ENCODE measurements at places on chromosomes 2 and 18.

- DNase-seq: no peak
These were observed 51.3 kb downstream of the NTSR2 start for GRCh38 chr2:11618708-11619062.

GRCh38 chr2:168215813-168216212 lies 31.6 kb downstream of the STK39 start:
- no peak for DNase-seq

- DNase-seq: no peak
These were observed 23.4 kb downstream of the ZAP70 start for GRCh38 chr2:97736608-97737330.

DNA sequence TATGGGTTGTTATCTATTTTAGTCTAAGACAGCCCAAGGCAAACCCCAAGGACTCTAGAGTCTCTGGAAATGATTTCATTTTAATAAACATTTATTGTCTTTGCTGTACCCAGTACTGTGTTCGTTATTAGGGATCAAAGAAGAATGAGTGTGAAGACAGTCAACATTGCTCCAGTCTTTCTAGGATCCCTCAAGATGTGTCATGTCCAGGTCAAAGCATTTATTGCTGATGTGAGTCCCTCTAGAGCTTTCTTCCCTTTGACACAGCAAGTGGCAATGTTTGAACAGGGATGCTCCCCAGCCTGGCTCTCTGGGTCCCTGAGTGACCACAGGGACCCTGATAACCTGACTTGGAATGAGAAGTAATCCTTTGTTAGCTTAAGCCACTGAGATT lies 123.1 kb upstream of the STK17B start:
- DNase-seq: no peak

DNA sequence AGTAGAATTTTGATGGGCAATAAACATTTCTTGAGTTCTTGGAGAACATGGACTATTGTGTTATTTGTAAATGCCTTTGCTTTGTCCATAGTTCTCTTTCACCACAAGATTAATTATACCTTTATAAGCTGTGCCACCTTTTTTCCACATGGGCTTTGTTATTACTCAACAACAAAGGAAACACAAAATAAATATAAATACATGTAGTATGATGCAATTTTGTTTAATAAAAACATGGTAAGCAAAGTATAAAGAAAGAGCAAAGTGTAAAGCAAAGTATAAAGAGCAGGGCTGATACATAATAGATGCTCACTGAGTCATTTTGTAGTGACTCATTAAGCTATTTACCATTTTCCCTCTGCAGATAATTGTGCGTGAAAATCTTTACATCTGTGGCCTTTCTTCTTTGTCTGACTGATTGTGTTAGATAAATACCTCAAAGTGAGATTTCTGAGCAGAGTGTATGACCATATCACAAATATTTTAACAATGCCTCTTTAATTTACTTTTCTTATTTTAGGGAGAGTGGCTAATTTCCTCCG lies 80.9 kb downstream of the CERS6 start:
- DNase-seq: no peak

- no peak for DNase-seq
These were observed 19.4 kb downstream of the KRCC1 start for GRCh38 chr2:88036182-88036581.

GRCh38 chr2:44952143-44952805 lies 10.8 kb downstream of the SIX3 start:
- DNase-seq: no peak

DNA sequence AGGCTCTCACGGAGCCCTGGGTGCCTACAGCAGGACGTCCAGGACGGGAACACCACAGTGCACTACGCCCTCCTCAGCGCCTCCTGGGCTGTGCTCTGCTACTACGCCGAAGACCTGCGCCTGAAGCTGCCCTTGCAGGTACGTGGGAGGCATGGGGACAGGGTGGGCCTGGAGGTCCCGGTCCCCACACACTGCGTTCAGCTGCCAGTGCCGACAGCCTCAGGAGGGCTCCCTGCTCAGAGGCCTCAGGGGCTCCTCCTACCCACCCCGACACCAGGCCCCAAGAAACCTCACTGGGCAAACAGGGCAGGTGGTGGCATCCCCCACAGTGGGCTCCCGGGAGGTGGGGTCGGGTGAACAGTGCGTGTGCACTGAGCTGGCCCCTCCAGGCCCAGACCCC lies 10.8 kb downstream of the ANO7 start:
- DNase-seq: no peak

DNA sequence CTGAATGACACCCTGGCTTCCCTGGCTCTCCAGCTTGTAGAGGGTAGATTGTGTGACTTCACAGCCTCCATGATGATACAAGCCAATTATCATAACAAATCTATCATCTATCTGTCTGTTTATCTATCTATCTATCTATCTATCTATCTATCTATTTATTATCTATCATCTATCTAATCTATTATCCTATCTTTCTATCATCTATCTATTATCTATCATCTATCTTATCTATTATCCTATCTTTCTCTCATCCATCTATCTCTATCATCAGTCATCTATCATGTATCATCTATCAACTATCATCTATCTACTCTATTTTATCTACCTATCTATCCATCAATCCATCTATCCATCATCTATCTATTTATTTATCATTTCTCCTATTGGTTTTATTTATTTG lies 361.8 kb downstream of the RNF144A start:
- no peak for DNase-seq

GRCh38 chr2:23599667-23600066 lies 214.7 kb downstream of the KLHL29 start:
- DNase-seq: no peak

GRCh38 chr2:173099804-173100203 lies 24.2 kb downstream of the MAP3K20 start:
- DNase-seq: no peak

GRCh38 chr2:121387591-121388325 lies 102.8 kb upstream of the TFCP2L1 start:
- no peak for DNase-seq

GRCh38 chr18:63126134-63127069 lies 193.2 kb downstream of the BCL2 start:
- no peak for DNase-seq

DNA sequence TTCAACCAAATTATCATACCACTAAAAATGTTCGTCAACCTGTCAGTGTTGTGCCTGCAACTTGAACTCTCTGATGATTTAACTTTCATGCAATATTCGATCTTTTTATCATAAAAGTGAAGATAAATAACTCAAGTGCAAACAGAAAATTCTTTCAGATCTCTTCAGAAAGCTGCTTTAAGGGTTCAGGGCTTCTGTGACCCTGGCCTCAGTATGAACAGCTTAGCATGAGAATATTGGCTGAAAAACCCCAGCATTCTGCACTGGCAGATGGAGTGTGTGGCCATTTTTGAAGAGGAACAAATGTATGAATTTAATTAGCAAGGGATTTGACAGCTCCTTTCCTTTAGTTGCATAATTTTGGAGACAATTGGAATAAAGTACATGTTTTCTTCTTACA lies 851.4 kb upstream of the SOX11 start:
- DNase-seq: no peak

- no peak for DNase-seq
These were observed 226.2 kb upstream of the RAB6C start for GRCh38 chr2:129753261-129753660.

GRCh38 chr2:21220930-21221329 lies 97.2 kb downstream of the TDRD15 start:
- DNase-seq: no peak

DNA sequence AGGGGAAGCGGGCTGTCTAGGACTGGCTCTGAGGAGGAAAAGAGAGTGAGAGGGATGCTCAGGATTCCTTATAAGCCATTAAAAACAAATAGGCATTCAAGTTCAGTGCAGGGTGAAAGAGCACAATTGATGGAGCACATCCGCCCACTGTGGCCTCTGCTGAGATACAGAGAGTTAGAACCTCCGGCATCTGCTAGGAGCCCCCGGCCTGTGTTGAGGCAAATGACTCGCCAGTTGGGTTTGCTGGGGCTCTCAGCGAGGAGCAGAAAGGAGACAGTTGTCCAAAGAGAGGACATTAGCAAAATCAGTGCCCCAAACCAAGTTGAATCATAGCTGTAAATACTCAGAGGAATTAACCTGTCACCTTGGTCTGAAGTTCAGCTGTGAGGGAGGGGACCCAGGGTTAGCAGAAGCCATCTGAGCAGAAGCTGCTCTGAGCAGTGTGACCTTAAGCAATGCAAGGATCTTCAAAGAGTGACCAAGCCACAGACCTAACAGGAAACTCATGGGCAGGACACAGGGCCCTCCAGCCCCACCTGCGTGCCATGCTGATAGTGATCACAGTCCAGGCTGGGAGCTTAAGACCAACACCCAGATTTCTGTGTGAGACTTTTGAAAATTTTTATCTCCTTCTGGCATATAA lies 23.3 kb upstream of the IL18RAP start:
- no peak for DNase-seq

DNA sequence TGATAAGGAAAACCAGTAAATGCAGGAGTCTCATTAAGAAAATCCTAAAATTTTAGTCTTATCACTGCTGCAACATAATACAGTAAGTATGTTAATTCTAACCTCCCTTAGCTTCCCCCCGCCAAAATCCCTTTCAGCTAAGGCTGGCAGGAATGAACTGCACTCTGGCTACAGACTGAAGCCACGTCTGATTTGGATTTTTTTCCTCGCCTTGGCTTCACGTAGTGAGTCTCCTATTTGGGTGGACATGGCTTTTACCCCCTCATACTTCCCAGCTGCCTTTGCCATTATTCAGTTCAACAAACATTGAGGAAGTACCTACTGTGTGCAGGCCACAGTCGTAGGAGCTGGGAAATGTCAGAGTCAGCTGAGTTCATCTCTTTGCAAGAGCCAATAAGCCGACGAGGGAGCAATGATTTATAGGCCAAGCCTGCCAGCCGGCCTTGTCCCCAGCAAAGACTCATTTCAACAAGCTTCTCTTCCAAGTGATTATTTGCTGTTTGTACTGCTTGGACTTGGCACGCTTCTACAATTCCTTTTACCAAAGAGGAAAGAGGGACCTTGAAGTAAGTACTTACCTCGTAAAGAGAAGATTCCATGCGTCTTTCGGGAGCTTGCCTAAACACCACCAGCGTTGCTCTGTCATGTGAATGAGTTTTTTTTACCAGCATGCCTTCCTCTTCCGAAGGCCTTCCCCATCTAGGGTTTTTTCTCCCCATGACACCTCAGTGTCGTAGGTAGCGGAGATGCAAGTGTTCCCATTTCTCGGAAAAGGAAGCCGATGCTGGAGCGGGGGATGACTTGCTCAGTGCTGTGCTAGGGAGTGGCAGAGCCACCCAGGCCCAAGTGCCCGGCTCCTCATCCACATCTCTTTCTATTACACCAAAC lies 138.6 kb downstream of the KLHL29 start:
- no peak for DNase-seq

DNA sequence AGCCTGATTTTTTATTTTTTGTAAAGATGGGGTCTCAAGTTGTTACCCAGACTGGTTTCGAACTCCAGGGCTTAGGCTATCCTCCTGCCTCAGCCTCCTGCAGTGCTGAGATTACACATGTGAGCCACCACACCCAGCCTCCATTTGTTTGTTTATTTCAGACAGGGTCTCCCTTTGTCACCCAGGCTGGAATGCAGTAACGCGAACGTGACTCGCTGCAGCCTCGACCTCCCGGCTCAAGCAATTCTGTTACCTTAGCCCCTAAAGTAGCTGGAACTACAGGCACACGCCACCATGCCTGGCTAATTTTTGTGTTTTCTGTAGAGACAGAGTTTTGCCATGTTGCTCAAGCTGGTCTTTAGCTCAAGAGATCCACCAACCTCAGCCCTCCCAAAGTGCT lies 27.2 kb downstream of the UBXN4 start:
- no peak for DNase-seq

- DNase-seq: no peak
These were observed 1.8 kb upstream of the COBLL1 start for GRCh38 chr2:164843346-164843911.

- DNase-seq: no peak
These were observed 24.5 kb upstream of the HPCAL1 start for GRCh38 chr2:10278029-10278762.

DNA sequence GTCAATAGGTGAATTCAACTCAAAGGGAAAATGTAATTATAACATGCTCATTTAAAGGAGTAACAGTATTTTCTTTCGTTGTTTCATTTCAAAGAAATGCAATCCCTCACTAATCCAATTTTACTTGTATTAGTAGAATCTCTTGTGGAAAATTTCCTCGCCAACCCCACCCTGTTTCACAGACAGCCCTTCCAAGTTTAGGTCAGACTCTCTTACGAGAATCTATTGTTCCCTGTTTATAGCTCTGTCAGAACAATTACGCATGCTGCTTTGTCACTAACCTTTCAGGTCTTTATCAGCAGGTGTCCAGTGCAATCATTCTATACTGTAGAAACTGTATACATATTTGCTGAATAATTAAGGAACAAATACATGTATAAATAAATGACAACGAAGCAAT lies 657.8 kb upstream of the LINC00305 start:
- no peak for DNase-seq

GRCh38 chr2:195343942-195344530 lies 313.0 kb upstream of the SLC39A10 start:
- no peak for DNase-seq

DNA sequence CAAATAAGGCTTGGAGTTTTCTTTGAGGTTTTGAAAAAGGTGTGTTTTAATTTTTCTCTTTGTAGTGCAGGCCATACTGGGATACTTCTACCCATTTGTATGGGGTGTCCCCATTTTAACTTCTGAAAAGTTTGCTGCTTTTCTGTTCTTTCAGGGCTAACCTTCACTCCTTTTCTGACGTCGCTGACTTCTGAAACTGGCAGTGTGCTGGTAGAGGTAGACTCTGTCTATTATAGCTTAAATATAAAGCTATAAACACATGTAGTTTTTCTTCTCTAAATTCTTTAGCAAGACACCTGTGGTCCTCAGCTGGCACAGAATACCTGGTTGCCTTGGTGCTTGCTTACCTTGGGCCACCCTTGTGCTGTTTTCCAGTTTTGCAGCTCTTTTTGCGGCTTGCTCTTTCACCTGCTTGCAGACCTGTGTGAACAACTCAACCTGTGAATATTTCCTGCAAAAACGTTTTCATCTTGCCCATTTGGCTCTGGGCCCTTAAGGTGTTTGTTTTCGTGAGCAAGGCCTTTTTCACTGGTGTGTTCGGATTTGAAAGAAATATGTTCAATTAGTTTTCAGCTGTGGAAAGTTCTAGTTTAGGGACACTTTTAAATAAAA lies 42.2 kb downstream of the PHLPP1 start:
- no peak for DNase-seq

- no peak for DNase-seq
These were observed 415.2 kb upstream of the NETO1 start for GRCh38 chr18:73283032-73283431.

- DNase-seq: peak; percentile 25
These were observed at the start of gene NAB1 for GRCh38 chr2:190649035-190649797. Gene NAB1, plus strand, starts transcription at chr2:190649083. Its CDS starts 10,094 bp downstream, at chr2:190659177.

- DNase-seq: no peak
These were observed 144.6 kb downstream of the CABLES1 start for GRCh38 chr18:23279931-23280330.

DNA sequence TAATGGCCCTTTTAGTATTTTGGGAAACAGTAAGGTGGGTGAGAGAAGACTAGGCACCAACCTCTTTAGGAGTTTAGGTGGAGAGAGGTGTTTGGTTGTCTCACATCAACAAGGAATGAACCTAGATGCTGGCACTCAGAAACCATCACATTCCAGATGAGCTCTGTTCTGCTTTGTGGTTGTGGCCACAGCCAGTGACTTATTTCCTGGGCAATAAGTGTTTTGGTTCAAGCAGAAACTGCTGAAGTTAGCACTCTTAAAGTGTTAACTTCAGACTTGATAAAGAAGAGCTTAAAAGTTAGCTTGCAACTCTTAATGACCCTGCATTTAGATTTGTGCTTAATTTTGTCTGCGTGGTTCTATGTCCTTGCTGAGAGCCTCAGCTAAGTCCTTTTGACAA lies 929.2 kb downstream of the SLC4A3 start:
- no peak for DNase-seq

- no peak for DNase-seq
These were observed 103.3 kb downstream of the NDUFA10 start for GRCh38 chr2:239921843-239922242.

Measured in activated CD4-positive, CD25-positive, alpha-beta regulatory T cell treated with anti-CD3 and anti-CD28 coated beads, Interleukin-2, amount 50 U/mL, for 16 hours (primary cell).